Umbilical cord (tissue), 2 donors: ENCODE measurements at places on chromosomes 12 and 14.

GRCh38 chr14:42475289-42475688, 868.6 kb downstream of the LRFN5 start:
- DNase-seq, result no peak

GRCh38 chr14:70788898-70789297, 20.4 kb downstream of the MAP3K9 start:
- no peak for DNase-seq

DNA sequence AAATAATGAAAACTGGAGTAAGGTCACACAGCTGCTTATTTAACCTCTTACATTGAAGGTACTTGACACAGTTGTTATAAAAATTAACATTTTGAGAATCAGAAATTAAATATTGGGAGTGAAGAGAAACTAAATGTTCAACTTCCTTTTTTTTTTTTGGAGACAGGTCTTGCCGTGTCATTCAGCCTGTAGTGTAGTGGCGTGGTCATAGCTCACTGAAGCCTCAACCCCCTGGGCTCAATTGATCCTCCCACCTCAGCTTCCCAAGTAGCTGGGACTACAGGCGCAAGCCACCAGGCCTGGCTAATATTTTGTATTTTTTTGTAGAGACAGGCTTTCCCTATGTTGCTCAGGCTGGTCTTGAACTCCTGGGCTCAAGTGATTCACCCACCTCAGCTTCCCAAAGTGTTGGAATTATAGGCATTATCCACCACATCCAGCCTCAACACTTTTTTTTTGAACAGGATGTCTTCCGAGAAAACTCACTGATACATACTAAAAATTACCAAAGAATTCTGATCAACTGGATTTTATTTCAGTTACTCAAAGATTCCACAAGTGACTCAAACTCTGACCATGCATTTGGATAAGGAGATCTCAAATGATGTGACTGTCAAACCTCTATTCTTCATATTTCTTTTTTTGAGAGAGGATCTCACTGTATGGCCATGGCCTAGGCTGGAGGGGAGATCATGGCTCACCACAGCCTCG, 35.4 kb downstream of the SGPP1 start:
- DNase-seq, result no peak

DNA sequence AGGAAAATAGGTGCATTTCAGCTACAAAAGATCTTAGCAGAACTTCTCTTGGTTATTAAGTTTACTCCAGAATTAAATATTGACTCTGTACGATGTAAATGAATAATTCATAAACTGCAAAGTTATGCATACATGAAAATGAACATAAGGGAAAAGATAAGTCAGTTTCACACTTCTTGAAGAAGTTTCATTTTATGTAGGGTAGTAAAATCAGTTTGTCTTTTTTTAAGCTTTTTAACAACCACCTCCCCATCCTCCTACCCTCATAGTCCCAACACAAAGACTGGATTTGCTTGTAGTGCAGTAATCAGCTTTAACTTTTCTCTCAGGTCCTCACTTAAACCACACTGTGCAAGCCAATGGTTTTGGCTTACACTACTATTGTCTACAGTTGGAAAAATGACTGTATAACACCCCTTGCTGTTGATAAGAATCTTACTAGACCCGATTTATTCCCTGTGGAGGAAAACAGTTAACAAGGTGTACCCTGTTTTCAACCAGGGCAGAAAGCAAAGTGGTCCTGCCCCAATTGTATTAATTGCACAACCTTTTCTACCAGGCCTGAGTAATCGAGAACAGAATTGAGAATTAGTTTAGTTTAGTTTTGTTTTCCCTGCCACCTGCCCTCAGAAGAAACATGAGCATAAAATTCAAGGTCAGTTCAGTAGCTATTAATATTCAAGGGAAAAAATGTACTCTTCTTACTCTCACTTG, 44.1 kb downstream of the NIN start:
- no peak for DNase-seq

DNA sequence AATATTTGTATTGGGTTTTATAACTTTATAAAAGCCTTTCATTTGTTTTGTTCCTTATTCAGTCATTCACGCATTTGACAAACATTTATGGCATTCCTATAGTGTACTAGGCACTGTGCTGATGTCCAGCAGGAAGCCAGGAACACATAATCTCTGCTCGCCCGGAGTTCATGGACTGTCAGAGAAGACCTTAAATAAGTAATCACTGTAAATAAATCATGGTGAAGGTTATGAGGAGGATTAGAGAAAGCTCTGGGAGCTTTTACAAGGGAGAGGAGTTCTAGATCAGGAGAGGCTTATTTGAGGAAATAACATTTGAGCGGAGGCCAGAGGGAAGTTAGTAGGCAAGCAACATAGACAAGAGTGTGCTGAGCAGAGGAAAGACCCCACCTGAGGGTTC, 1.4 kb upstream of the RDH11 start:
- peak; percentile 84 for DNase-seq

DNA sequence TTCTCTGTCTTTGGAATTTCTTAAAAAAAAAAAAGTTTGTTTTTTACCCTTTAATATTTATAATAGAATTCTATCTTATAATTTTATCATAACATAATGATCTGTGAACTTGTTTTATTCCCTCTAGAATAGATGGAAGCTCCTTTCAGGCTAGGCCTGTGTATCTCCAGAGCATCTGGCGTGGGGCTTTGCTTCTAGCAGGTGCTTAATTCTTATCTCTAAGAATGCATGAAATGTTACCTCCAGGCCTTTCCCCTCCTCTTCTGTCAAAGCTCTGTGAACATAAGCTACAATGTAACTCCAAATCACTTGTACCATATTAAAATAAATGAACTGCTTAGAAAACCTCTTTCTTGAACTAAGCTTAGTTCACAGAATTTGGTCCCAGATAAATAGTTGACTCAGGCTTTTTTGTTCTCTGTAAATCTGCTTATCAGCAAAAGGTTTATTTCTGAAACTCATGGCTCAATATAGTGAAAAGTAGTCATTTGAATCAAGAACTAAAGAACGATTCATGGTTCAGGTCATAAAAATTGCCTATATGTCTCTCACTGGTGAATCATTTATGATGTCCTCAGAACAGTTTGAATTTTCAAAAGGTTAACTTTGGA, 407.1 kb downstream of the TRHDE start:
- DNase-seq, result peak; percentile 33

GRCh38 chr12:70497508-70497907, 131.4 kb downstream of the KCNMB4 start:
- DNase-seq, result no peak

GRCh38 chr14:88264116-88264515, 59.0 kb downstream of the KCNK10 start:
- no peak for DNase-seq

DNA sequence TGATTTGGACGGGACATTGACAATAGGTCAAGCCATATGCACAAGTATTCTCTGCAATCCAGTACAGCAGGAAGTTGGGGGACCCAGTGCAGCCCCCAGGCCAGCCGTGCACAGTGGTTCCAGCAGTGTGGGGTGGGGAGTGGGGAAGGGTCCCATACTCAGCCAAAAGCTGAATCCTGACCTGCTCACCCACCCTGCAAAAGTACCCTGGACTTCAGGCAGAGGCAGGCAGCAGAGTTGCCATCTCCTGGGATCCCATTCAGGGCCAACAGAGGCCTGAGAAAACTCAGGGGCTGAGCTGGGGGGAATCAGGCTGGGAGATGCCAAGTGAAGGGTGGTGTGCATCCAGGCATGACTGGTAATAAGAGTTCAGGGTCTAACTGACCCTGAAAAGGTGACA, 83.9 kb downstream of the ALG10 start:
- DNase-seq, result no peak

- DNase-seq, result no peak
These were observed 197.6 kb upstream of the AVPR1A start for GRCh38 chr12:63348556-63348955.

GRCh38 chr14:91299121-91300115, 54.9 kb upstream of the GPR68 start:
- no peak for DNase-seq

GRCh38 chr14:94680862-94681288, 68.7 kb downstream of the SERPINA3 start:
- DNase-seq, result peak; percentile 38

- peak; percentile 58 for DNase-seq
These were observed 33.2 kb upstream of the PPP1R13B start for GRCh38 chr14:103880348-103881267.

DNA sequence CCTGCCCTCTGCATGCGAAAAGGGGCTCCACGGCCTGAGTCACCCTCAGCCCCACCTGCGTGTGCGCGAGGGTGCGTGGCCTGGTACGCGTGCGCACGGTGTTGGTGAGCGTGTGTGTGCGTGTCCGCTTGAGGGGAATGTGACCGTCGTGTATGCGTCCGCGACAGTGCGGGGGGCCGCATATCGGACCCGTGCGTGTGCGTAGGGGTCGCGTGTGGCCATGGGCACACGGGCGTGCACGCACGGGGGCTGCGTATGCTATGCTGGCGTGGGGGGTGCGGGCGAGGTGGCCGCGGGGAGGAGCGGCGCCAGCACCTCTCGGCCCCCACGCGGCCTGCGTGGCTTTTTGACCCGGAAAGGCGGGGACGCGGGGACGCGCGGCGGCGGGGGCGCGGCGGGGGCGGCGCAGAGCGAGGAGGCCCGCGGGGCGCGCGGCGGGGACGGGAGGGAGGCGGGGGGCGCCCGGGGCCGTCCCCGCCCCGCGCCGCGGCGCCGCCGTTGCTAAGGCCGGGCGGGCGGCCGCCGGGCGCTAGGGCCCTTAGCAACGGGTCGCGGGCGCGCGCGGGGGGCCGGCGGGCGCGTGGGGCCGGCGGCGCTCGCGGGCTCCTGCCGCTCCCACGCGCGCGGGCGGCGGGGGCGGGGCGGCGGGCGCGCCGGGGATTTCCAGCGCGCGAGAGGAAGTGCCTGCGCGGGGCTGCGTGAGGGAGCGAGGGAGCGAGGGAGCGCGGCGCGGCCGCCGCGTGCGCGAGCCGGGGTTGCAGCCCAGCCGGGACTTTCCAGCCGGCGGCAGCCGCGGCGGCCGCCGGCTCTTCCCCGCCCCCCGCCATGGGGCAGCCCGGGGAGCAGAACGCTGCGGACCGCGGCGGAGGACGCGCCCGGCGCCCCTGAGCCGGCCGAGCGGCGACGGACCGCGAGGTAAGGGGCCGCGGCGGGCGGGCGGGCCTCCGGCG, at the start of gene TRAF3:
TRAF3 (plus strand) TSS at position 689 of the 950 bp plus-strand sequence. CDS start 92,753 bp downstream, outside the sequence.
- DNase-seq, result peak; percentile 70

DNA sequence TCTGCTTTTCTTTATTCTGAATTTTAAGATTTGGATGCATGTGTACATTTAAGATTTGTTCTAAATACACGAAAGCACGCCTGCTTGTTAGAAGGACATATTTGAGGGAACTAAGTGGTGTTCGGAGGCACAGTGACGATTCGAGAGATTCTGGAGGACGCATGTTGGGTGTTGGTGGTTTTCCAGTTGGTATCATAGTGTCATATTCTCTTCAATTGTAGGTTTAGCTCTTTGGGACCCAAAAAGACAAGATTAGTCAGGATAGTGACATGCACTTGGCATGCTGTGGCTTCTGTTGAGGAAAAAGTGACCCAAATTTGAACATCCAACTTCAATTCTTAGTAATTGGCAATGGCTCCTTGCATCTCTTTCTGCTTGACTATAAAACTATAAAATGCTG, 30.1 kb downstream of the PRKCH start:
- no peak for DNase-seq

GRCh38 chr12:58367041-58367440, 425.7 kb downstream of the ATP23 start:
- DNase-seq, result no peak

- peak; percentile 31 for DNase-seq
These were observed 17.4 kb upstream of the CHFR start for GRCh38 chr12:132904718-132905328.

GRCh38 chr12:60266381-60266852, 670.6 kb downstream of the SLC16A7 start:
- peak; percentile 8 for DNase-seq

GRCh38 chr12:121005346-121005815, 10.9 kb downstream of the C12orf43 start:
- no peak for DNase-seq

GRCh38 chr12:57250541-57250940, 446 bp downstream of the STAC3 start:
- DNase-seq, result no peak

DNA sequence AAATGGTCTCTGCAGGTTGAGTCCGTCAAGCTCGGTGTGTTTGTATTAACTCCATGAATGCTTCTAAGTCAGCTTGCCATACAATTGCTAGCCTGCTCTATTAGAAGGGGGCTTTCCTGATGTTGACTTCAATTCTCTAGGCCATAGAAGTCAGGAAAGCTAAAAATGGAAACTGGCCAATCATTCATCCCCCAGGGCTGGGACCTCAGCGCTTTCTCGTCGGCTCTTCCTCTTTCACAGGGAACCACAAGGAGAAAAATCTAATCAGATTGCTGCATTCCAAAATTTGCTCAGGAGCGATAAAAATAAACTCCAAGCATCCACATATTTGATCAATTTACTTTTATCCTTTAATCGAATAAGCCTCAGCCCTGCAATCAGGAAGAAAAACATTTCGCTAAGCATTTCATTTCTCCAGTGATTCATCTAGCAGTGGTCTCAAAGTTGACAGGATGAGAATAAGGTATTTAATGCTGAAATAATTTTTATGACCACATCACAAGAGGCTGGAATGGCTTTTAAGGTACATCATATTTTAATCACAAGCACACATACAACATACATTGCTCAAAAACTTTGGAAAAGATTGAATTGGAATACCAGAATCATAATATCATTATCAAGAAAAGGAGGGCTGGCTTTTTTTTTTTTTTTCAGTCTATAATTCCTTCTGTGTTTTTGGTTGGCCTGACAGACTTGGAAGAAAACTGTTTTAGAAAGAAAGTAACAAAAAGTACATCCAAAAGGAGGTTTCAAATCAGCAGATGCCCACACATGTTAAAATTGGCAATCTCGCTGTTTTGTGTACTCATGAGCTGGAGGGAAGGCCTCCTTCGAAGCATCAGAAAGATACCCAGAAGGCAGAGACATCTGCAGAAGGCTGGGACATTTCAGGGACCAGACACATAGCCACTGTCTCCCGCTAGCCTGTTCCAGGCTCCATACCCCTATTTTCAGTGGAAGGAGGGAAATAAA, 316.3 kb downstream of the NUAK1 start:
- DNase-seq, result no peak

DNA sequence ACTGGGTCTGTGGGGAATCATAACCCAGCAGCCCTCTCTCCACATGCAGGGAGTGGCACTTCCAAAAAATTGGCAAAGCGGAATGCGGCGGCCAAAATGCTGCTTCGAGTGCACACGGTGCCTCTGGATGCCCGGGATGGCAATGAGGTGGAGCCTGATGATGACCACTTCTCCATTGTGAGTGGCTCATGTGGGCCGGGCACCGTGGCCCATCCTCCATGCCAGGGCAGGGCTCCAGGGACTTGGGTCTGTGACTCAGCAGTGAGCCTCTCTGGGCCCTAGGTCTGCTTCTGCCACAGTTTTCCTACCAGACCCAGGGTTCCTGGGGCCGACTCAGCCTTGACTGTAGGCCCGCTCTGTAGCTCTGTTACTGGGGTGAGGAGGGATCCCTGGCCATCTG, 2.2 kb downstream of the NPFF start:
- no peak for DNase-seq
